ENCODE measurements at places on chromosomes 16 and 17.

DNA sequence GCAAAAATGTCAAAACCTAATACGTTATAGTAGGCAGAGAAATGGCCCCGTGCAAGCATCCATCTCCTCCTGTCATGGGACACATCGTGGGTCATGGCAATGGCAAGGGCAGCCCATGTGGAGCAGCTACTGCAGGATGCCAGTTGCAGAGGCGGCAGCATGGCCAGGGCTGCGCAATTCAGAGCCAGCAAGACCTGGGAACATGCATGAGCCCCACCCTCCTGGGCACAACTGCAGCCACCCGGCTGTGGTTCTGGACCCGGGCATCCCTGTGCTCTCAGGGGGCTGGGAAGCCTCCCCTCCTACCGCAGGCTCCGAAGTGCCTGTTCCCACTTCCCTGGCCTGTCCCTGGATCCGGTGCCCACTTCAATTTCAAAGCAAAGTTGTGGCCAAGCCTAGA, 203.6 kb downstream of the CPPED1 start:
- DNase-seq = no peak

DNA sequence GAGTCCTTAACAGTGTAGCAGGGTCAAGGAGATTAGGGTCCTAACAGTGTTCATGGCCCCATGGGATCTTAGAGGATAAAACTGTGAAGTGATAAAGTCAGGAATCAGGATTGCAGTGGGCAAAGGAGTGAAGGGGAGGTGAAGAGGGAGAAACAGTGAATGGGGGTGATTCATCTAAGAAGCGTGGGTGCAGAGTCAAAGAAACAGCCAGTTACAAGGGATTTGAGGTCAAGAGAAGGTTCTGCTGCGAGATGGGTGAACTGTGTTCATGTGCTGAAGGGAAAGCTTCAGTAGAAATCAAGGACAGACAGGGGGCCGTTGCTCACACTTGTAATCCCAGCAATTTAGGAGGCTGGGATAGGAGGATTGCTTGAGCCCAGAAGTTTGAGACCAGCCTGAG, 5.9 kb downstream of the GTF3C1 start:
- DNase-seq = no peak

GRCh38 chr16:71448274-71448866, 6.5 kb upstream of the TLE7 start:
- DNase-seq = no peak

DNA sequence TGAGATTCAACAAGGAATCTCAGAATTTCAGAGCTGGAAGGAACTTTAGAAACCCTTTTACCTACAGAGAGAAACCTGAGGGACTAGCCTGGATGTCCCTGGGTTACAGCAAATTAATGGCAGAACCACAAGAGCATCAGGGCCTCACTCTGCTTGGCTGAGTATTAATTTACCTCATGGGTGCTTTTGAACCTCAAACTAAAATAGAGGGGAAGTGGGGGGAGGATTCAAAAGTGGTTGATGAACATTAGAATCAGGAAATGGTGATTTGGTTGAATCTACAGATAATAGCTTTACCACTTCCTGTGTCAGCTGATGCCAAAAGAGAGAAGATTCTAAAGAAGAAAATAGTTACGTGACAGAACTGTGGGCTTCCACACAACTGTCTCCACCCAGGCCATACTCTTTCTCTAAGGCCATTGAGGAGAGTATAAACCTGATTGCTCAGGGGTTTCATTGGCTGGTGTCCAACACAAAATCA, 11.3 kb upstream of the SKAP1 start:
- no peak for DNase-seq

- no peak for DNase-seq
Observed at GRCh38 chr16:14378131-14378551, 251.9 kb downstream of the PARN start.

DNA sequence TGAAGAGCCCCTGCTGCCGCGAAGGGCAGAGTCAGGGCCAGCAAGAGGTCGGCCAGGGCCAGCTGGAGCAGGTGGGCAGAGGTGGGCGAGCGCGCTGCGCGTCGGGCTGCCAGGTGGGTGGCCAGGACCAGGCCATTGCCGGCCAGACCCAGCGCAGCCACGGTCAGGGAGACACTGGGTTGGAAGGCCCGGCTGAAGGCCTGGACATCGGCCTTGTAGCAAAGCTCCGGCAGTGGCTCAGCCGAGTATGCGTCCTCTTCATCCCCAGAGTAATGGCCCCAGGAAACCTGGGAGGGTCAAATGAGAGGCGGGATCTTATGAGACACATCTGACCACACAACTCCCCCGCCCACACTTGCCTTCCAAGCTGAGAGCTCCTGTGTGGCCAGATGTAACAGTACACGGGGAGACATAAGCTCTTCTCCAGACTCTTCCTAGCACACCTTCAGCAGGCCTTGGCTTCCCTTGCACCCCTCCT, 1.3 kb downstream of the CCR10 start:
- no peak for DNase-seq

GRCh38 chr16:66612422-66612821, 7.9 kb downstream of the CMTM3 start:
- no peak for DNase-seq
